ENCODE measurements at places on chromosomes 6 and 20.

GRCh38 chr6:124237911-124238310 lies 434.2 kb downstream of the NKAIN2 start:
- DNase-seq, result no peak

- DNase-seq, result no peak
Measured at GRCh38 chr6:19538096-19538495, 299.1 kb upstream of the ID4 start.

GRCh38 chr6:16498957-16499356 lies 260.6 kb downstream of the GMPR start:
- no peak for DNase-seq

DNA sequence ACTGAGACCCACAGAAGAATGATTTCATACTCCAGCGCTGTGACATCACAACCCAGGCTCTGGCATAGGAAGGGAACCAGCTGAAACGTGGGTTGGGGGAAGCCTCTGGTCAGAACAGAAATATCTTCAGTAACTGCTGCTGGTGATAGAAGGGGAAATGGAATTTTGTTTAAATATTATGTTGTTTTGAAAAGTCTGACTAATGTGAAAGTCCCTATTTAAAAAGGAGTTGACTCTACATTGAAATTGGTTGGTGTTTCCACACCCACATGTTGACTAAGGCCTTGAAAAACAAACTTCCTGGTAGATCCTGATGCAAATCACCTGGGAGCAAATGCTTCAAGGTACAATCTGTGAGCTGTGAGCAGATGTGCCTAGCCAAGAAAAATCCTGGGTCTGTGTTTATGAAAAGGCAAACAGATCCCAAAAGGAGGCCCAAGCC lies 24.5 kb upstream of the TCP11 start:
- DNase-seq, result no peak

DNA sequence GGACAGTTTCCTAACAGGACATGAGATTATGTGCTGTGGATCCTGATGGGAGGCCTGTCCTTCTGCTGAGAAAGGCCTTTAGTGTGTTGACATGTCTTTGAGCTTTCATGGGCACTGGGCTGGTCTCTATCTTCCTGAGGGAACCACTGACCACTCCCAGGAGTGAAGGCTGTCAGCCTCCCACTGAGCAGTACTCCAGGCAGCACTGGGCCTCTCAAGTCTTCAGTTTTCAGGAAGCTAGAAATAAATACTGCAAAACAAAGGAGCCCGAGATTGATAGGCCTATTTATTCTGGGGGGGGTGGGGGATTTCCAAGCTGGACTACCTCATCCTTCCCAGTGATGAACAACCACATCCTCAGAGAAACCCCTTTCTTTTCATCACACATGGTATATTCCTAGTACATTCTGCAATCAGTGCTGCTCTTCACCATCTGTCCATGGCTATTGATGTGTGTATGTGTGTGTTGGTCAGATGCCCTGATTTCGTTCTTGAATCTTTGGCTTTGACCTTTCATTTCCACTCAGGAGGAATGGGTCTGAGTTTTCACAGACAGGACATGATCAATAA lies 180.9 kb upstream of the SPTLC3 start:
- DNase-seq, result no peak

GRCh38 chr6:25042984-25043725 lies 107.4 kb upstream of the RIPOR2 start:
- DNase-seq, result no peak

GRCh38 chr20:16228722-16229121 lies 344.5 kb downstream of the KIF16B start:
- no peak for DNase-seq

- no peak for DNase-seq
Measured at GRCh38 chr6:30312266-30312665, 14.5 kb upstream of the TRIM39 start.

DNA sequence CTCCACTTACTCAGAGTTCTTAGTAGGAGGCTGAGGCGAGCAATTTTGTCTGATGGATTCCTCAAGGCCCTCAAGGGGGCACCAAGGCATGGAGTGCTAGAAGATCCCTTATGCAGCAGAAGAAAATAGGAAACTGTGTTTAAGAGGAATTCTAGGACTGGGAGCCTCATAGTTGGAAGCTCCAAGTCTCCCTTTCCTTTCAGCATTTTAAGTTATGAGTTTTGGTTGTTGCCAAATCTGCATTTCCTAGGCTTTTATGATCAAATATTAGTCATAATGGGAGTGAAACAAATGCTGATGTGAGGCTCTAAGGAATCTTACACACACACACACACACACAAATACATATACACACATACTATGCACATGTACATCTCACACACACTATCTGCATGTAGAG lies 714.0 kb downstream of the UTRN start:
- no peak for DNase-seq

- no peak for DNase-seq
Measured at GRCh38 chr20:20366551-20366875, 1.4 kb upstream of the INSM1 start.

- no peak for DNase-seq
Measured at GRCh38 chr6:134002821-134003220, 49.6 kb downstream of the SLC2A12 start.

GRCh38 chr20:16639027-16639941 lies 66.0 kb upstream of the KIF16B start:
- DNase-seq, result no peak

- DNase-seq, result no peak
Measured at GRCh38 chr6:40719671-40720374, 132.7 kb upstream of the LRFN2 start.

DNA sequence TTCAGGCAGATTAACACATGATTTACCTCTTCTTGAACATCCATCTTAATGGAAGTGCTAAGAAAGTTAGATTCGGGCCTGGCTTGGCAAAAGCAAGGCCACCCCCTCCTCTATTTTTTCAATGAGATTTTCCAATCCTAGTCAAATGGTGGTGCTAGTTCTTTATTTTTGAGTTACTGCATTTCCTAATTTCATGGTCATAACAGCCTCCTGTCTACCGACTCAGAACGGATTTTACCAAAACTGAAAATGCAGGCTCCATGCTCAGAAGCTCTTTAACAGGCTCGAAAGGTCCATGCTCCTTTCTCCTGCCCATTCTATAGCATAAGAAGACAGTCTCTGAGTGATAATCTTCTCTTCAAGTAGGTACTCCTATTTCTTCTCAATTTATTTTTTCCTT lies 117.2 kb upstream of the ESR1 start:
- DNase-seq, result no peak

GRCh38 chr6:106886081-106886843 lies 88.3 kb downstream of the CD24 start:
- no peak for DNase-seq

- no peak for DNase-seq
Measured at GRCh38 chr6:27866357-27867050, 45.7 kb downstream of the OR2B2 start.

- no peak for DNase-seq
Measured at GRCh38 chr6:9924971-9925370, 489.9 kb downstream of the TFAP2A start.

DNA sequence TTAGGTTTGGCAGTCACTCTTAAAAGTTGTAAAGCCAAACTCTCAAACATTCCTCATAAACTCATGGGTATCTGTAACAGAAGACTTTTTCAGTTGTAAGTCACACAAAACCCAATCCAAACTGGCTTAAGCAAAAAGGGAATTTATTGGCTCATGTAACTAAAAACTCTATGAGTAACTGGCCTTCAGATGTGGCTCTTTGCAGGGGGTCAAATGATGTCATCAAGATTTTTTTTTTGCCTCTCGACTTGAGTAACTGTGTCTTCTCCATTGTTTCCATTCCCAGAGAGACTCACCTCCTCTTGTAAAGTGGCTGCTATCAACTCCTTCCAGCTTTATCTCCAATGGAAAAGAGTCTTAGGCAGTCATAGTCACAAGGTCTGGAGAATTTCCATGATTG lies 645.0 kb downstream of the DHX35 start:
- no peak for DNase-seq

DNA sequence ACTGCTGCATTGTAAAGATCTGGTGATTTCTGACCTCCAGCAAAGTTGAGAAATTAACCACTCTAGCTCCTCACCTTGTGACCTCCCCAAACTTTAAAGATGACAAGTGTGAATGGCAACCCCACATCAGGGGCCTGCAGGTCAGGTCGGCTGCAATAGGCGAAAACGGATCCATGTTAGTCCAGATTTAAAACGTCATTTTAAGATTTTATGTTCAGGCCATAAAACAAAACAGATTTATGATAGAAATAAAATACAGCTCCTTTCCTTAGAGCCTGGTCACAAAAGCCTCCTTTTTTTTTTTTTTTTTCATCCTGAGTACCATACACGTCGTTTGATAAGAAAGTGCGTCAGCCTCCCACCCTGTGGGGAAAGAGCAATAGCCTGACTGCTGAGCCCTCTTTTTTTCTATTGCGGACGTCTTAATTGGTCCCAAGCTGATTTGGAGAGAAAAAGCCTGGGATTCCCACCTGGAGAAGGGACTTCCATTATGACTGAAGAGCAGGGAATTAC lies 519.2 kb upstream of the NOX3 start:
- DNase-seq, result no peak

- no peak for DNase-seq
Measured at GRCh38 chr6:123091091-123091895, 95.3 kb downstream of the CLVS2 start.

DNA sequence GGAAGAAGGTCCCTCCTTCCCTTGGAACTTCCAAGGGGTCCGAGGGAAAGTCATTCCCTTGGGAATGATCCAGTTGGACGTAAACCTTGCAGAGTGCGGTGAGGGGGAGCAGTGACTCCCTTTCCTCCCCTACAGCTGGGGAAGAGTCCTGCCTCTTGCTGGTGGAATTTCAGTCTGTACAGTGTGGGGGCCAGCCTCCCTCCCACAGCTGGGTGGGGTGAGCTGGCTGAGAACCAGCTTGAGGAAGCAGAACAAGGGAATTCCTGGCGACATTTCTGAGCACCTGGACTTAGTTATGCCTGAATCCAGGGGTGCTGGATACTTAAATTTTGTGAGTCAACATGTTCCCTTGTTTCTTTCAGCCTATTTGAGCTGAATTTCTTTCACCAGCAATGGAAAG lies 152.0 kb downstream of the ANKRD60 start:
- DNase-seq, result no peak

- no peak for DNase-seq
Measured at GRCh38 chr6:137106183-137106582, 61.4 kb upstream of the IL20RA start.

DNA sequence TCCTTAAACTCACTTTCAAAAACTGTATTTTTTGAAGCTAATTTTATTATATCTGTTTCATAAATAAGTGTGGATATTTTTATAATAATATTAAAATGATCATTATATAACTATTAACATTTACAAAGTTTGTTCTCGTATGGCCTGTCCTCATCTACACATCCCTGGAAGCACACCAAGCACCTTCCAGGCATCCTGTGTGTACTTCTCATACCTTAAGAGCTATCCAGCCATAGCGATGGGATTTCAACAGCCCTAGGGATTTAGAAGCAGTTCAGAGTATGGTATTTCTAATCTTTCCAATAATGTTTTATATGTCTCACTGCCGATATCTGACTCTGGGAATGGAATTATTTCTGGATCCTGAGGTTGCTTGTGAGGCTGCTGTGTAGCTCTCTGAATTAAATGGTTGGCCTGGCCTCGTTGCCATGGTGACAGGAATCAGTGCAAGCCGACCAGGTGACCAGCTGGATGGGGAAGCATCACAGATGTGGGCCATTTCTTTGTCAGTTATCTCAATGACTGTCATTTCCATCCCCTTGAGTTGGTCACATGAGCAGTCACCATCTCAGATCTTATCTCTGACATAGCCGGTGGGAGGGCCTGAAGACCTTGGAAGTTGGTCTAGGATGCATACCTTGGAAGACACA lies 265.2 kb upstream of the RIN2 start:
- DNase-seq, result no peak

DNA sequence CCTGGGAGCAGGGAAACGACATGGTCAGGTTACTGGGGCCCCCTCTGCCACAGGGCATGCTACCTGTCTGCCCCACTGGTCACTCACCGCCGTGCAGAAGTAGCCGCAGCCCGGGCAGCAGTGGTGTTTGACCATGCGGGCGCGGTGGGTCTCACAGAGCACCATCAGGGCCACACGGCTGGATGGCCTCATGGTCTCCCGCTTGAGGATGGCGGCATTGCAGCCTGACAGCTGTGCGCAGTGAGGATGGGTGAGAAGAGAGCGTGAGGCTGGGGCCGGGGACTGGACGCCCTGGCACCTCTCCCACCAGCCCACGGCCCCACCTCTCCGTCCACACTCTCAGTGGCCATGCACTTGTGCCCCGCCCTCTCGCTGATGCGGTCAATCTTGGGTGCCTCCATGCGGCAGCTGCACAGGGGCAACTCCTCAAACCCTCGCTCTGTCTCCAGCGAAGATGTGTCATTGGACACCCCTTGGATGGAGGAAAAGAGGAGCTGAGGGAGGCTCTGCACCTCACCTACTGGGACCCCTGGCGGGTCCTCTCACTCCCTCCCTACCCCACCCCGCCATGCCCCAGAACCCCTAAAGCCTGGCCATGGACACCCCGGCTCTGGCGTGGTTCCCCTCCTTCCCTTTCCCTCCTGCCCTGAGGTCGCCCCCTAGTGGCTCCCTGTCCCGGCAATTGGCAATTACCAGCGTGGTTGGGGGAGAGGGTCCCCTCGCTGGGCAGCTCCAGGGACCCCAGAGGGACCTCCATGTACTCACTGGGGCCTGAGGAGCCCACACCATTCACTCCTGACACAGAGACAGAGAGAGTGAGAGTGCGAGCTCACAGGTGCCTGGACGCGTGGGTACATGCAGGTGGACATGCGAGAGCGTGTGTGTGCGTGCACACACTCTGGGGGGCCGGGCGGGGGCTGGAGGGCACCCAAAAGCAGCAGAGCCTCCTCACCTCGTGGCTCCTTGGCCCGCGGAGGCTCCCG lies 8.9 kb downstream of the EHMT2 start:
- DNase-seq, result no peak

- peak; percentile 5 for DNase-seq
Measured at GRCh38 chr6:85126485-85127167, 323.3 kb upstream of the NT5E start.

DNA sequence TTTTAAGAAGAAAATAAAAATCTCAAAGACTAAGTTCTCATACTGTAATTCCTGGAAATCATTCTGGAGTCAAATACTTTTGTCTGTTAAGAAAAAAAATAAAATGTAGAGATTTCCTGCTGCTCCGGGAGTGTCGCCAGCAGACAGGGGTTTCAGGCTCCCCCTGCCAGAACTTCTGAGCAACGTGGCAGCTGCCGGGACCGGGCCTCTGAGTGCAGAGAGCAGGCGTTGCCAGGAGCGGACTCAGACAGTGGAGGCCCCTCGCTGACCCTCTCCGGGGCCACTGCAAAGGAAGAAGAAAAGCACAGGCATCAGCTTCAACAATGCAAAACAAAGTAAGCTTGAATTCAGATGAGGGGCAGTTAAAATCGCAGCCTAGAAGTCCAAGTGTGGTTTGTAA lies 95.5 kb downstream of the THBS2 start:
- DNase-seq, result no peak

- DNase-seq, result no peak
Measured at GRCh38 chr6:23823421-23823820, 302.6 kb upstream of the NRSN1 start.

All from amygdala (tissue), 56 donors.